ENCODE measurements at places on chromosomes 5 and 9.

- peak; percentile 40 for DNase-seq
Measured at GRCh38 chr5:81852291-81853029, 101.6 kb upstream of the SSBP2 start.

GRCh38 chr9:81472701-81473100, 216.6 kb downstream of the TLE1 start:
- DNase-seq = no peak

DNA sequence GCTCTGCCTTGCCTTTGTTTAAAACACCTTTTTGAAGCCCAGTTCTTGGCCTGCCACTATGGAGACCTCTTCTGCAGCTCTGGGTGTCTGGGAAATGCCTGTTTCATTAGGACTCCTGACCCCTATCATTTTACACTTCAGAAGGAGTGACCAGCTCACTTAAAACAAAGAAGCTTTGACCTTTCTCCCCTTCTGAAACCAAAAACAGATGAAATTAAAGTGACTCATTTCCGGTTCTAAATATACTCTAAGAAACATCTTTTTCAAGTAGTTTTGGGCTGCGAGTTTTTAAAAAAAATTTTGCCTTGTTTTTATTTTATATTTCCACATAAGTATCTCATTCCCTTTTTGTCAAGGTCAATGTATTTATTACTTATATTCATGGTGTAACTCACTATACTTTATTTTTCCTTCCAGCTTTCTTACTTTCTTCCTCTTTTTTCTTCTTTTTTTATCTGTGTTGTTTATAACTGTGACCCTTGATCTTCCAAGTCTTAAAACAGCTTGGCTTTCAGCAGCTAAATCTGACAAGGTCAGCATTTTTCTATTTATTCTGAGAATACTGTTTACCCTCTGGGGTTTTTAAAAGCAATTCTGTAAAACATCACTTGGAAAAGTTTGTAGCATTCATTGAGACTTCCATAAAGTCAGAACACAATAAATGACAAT, 672.9 kb downstream of the NR2F1-AS1 start:
- DNase-seq = no peak

DNA sequence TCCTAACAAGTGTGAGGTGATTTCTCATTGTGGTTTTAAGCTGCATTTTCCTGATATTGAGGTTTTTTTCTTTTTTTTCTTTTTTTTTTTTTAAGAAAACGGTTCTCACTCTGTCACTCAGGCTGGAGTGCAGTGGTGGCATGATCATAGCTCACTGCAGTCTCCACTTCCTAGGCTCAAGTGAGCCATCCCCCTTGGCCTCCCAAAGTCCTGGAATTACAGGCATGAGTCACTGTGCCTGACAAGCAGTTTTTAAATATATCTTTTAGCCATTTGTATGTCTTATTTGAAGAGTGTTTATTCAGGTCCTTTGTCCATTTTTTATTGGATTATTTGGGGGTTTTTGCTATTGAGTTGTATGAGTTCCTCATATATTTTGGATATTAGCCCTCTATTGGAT, 53.8 kb downstream of the GCNT1 start:
- DNase-seq = no peak

GRCh38 chr9:89845321-89845720, 240.5 kb downstream of the GADD45G start:
- no peak for DNase-seq

- no peak for DNase-seq
Measured at GRCh38 chr9:120865176-120865575, 11.8 kb downstream of the PHF19 start.

- no peak for DNase-seq
Measured at GRCh38 chr5:2538169-2538568, 213.3 kb downstream of the IRX2 start.

DNA sequence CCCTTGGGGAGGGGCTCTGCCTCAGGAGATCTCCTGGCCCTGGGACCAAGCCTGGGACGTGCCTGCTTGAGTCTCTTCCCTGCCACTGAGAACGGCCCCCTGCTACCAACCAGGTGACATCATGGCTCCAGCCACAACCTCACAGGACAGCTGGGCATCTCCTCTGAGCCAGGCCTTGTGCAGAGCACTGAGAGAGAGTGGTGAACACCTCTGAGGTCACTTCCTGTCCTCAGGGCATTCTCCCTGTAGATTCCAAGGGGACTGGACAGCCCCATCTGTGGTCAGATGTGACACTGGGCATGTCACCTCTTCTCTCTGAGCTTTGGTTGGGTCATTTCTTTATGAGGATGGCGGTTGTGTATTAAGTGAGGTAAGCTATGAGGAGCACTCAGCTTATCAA, 172.0 kb downstream of the MELK start:
- DNase-seq = no peak

DNA sequence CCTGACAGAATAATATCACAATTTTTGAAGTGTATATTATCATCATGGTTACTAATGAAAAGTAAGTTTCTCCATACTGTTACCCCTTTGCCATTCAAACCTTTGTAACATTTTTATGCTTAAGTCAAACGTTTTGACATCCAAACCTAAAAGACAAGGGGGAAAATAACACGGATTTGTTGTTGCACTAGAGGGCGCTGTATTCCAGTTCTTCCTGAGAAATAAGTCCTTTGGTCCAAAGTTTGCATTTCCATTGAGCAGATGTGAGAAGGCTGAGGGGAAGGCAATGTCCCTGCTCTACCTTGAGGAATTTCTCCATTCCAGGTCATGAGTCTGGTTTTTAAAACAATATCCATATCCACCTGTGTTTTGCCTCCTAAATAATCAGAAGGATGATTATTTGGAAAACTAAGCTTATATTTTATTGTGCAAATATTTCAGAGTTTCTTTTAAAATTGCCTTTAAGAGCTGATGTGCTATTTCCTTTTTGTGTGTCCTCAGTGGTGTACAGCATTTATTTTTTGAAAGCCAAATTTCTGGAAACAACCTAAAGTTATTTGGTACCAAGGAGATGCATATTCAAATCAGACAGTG, 9.7 kb downstream of the LECT2 start:
- peak; percentile 24 for DNase-seq

GRCh38 chr9:122126331-122127261, 33.0 kb downstream of the NDUFA8 start:
- DNase-seq = peak; percentile 37

Measured in activated T-cell treated with anti-CD3 and anti-CD28 coated beads, Interleukin-2, amount 50 U/mL, for 48 hours (primary cell).